ENCODE measurements at places on chromosomes 5 and 9. TPM values are rescaled to one million over a fixed set of nuclear protein-coding genes. Genes with fewer than 3 reads are reported as not detected.

DNA sequence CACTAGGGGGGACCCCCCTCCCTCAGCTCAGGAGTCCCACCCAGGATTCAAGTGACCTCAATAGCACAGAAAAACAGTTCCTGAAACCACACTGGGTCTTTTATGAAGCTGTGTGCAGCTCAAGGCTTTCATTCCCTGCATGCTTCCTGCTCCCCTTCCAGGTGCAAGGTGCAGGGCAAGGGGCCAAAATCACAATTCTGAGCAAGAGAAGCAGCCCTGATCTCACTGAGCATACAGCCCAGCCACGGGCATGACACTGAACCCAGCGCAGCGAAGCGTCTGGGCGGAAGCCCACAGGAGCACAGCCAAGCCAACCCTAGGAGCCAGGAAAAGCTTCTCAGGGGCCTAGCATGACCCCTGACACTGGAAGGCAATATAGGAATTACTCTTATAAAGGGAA lies 62.9 kb downstream of the IRX2 start:
- no peak for DNase-seq

DNA sequence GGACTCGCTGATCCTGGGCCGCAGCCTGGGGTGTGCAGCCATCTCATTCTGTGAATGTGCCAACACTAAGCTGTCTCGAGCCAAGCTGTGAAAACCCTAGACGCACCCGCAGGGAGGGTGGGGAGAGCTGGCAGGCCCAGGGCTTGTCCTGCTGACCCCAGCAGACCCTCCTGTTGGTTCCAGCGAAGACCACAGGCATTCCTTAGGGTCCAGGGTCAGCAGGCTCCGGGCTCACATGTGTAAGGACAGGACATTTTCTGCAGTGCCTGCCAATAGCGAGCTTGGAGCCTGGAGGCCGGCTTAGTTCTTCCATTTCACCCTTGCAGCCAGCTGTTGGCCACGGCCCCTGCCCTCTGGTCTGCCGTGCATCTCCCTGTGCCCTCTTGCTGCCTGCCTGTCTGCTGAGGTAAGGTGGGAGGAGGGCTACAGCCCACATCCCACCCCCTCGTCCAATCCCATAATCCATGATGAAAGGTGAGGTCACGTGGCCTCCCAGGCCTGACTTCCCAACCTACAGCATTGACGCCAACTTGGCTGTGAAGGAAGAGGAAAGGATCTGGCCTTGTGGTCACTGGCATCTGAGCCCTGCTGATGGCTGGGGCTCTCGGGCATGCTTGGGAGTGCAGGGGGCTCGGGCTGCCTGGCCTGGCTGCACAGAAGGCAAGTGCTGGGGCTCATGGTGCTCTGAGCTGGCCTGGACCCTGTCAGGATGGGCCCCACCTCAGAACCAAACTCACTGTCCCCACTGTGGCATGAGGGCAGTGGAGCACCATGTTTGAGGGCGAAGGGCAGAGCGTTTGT lies 19.9 kb downstream of the PTGES2 start:
- no peak for DNase-seq

- DNase-seq: no peak
Observed at GRCh38 chr9:113154946-113155345, 4.1 kb downstream of the SLC31A2 start.

DNA sequence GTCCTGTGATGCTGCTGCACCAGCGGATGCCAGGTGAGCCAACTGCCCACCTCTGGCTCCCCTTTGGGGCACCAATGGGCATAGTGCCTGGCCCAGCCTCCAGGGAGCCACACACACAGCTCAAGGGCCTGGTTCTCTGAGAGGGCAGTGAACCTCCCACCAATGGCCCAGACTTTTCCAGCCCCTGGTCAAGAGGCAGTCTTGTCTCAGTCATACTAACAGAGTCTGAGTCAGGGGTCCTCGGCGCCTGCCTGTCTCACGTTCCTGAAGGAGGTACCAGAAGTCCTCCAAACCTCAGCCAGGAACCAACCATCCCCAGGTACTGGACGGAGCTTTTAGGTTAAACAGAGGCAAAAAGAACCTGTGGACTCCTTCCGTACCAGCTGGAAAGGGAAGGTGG lies 121.1 kb downstream of the C5orf15 start:
- DNase-seq: no peak

DNA sequence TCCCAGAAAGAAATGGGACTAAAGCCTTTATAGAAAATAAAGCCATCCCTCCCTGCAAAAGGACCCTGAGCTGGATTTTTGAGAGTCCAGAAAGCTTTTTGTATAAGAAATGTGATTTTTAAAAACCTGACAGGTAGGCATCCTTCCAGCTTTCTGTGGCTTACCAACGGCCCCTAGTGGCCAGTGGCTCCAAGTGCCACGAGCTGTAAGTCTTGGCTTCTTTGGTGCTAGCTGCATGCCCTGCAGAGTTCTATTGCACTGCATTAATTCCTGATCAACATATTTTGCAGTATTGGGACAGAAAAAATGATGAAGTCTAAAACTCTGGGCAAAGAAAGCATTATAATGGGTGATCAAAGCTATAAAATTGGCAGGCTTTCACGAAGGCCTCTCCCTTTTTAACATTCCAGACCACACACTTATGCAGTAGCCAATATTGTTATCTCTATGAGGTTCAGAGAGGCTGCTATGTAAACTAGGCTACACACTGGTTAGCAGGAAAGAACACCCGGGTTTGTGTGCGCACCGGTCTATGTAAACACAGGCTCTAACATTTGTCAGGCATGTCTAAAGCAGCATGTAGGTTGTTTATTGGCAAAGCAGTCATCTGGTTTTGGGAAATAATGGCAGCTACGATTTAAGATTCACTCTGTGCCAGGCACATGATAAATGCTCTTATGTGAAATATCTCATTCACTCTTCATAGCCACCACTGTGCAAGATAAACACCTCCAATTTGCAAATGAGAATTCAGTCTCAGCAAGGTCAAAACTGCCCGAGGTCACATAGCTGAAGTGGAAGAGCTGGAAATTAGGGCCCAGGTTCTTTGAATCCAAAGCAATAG lies 55.2 kb downstream of the NMUR2 start:
- peak; percentile 94 for DNase-seq

- DNase-seq: peak; percentile 92
Observed at GRCh38 chr5:11182441-11183080, 421.5 kb upstream of the DAP start.

- no peak for DNase-seq
Observed at GRCh38 chr9:86600291-86600690, 246.1 kb upstream of the TUT7 start.

- DNase-seq: no peak
Observed at GRCh38 chr5:2507611-2508010, 243.9 kb downstream of the IRX2 start.

GRCh38 chr9:94173632-94174031 lies 85.5 kb upstream of the ZNF169 start:
- no peak for DNase-seq

DNA sequence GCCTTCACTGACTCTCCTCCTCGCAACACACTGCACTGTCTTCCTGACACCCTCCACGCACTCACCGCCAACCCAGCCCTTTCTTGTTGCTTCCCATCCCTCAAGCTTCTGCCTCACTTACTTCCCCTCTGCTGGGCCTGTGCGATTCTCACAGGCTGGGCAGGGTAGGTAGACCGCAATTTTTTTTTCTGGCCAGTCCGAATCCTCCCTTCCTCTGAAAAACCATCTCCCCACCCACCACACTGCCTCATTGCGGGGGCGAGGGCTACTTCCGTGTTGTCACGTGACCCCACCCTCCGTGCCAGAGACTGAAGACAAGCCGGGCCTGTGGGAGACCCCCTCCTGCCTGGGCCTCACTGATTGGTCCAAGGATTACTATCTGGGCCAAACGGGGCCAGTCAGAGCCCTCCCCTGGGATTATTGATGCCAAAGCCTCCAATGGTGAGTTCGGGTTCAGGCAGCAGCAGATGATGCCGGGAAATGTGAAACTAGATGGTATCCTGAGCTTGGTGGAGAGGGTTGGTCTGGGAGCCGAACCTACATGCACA lies 73.1 kb downstream of the STK10 start:
- DNase-seq: no peak

GRCh38 chr9:123584202-123585176 lies 228.5 kb downstream of the CRB2 start:
- no peak for DNase-seq

DNA sequence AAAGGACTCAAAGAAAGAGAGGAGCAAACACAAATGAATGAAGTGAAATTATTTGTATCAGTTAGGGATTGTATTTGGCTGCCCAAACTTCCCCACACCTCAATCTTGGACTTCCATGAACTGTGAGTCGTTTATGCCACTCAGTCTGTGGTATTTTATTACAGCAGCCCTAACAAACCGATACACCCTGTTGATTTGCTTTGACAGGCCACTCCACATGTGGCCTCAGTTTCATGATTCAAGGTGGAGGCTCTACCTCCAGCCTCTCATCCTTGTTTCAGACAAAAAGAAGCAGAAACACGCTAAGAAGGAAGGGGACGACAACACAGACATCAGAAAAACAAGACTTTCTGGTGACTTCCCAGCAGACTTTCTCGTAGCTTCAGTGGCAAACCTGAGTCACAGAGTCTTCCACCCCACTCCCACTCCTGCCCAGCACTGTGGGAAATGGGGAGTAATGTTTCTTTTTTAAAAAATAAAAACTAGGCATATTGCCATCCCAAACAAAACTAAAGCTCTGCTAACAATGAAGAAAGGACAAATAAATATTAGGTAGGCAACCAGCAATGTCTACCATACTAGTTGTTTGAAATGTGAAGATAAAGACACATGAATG lies 52.2 kb upstream of the ABCA1 start:
- no peak for DNase-seq

The ENG gene
- 44.6 TPM for polyA plus RNA-seq

The SPINK4 gene
- polyA plus RNA-seq: not detected

The CDH6 gene
- polyA plus RNA-seq: 25.8 TPM

The MRPS30 gene
- 52.5 TPM for polyA plus RNA-seq

The PRRX2 gene
- polyA plus RNA-seq: 4.1 TPM
